ENCODE measurements at places on chromosomes 4 and X.

- no peak for DNase-seq
Observed at GRCh38 chrX:8390771-8391170, 73.9 kb upstream of the VCX3B start.

GRCh38 chr4:44147571-44148075, 301.0 kb downstream of the KCTD8 start:
- DNase-seq = no peak

DNA sequence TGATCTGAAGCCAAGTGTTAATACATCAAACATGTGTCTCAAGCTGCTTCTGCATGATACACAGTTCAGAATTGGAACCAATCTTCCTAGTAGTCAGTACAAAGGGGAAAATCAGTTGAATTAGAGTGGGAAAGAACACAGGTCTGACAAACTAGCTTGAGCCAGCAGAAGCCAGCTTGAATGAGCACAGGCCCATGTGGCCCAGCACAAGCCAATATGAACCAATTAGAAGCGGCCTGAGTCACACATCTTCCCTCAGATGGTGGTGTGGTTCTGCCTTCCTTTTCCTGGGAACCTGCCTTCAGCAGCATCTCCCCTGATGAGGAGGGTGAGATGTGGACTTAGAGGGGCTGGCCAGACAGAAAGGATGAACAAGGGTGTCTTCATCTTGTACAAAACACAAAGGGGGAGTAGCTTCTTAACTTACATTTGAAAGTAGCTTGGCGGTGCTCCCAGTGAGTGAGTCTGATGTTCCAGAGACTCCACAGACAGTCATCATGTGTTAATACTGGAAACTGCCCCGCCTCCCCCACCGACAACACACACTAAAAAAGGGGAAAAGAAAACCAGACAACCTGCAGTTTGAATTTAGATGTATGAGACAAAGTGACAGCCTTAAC, 72.0 kb downstream of the FRMPD4 start:
- peak; percentile 76 for DNase-seq

DNA sequence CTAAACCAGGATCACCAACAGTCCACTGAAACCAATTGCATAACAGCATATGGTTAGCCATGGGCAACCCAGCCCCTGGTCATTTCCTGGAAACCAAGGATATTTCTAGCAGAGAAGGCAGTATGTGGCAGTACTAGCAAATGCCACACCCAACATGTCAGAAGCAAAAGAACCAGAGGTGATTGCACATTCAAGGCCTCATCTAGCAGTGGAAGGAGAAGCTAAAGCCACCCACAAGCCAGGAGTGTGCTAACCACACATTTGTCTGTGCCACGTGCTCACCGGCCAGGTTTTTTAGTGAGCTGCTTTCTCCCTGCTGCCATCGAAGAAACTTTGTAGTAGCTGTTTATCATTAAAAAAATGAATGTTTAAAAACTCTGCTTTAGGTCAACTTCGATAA, 42.0 kb downstream of the TEC start:
- DNase-seq = no peak

DNA sequence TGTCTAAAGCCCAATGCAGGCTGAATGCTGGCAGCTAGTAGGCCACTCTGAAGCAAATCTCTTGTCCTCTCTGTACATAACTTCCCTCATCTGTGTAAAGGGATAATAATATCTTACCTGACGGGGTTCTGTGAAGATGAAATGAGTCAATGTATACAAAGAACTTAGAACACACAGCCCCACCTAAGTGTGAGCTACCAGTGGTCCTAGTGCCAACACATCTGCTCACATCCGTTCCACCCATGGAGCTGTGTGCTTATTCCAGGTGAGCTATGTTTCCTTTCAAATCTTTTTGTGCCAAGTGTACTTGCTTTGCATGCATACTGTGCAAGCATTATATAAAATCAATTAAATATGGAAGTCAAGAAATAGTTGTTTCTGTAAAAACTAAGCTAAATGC, 116.4 kb downstream of the TSPAN5 start:
- DNase-seq = no peak
